ENCODE measurements at places on chromosomes 3 and 15.

GRCh38 chr15:92627014-92627413 is 28.6 kb downstream of the FAM174B start:
- no peak for DNase-seq

DNA sequence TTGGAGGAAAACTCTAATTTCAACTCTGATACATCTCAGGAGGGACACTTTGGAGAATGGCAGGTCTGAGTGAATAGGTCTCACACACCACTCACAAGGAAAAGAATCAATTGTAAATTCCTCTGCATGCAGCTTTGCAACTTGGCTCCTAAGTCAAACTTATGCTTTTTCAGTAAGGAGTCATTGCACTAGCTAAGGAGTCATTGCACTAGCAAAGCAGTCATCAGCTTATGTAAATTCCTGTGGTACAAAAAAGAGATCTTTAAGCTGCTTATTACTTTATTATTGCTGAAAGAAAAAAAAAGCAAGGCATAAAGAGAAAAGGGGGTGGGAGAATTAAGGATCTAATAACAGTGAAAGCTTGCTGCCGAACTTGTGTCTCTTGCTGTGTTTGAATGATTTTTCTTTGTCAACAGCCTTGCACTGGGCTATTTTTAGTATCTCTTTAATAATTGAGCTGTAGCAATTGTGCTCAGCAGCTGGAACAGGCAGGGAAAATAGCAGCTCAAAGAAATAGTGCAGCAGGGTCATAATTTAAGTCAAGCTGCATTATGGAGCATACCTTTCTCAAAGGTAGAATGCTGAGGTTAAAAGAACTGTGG is 154.3 kb upstream of the ARPP21 start:
- DNase-seq = no peak

DNA sequence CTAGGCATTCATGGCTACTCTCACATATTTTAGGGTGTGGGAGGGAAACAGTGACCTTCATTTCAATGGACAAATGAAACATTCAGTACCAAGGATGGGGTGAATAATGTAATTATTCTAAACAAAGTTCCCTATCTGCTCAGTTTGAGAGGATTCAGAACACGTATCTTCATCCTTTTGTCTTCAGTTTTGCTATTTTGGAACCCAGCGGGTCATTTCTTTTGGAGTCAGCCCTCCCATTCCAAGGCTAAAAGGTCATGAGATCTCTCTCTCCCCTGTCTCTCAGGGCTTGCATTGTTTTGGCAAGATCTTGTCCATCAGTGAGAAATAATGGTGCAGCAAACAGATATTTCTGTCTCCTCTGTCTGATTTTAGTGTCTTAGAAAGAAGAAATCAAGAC is 16.3 kb upstream of the GATM start:
- no peak for DNase-seq

- peak; percentile 39 for DNase-seq
These were observed 62.5 kb upstream of the SKOR1 start for GRCh38 chr15:67762610-67763368.

DNA sequence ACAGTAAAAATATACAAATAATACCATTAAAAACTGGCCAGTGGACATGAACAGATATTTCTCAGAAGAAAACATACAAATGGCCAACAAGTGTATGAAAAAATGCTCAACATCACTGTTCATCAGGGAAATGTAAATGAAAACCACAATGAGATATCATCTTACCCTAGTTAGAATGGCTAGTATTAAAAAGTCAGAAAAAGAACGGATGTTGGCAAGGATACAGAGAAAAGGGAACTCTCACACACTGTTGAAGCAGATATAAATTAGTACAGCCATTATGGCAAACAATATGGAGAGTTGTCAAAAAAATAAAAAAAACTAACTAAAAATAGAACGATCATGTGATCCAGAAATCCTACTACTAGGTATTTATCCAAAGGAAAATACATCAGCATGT is 222.7 kb upstream of the NAALADL2 start:
- DNase-seq = no peak

GRCh38 chr3:186971578-186971977 is 41.3 kb downstream of the ST6GAL1 start:
- DNase-seq = no peak

- no peak for DNase-seq
These were observed 133.4 kb upstream of the ZBTB20 start for GRCh38 chr3:115280506-115280905.

DNA sequence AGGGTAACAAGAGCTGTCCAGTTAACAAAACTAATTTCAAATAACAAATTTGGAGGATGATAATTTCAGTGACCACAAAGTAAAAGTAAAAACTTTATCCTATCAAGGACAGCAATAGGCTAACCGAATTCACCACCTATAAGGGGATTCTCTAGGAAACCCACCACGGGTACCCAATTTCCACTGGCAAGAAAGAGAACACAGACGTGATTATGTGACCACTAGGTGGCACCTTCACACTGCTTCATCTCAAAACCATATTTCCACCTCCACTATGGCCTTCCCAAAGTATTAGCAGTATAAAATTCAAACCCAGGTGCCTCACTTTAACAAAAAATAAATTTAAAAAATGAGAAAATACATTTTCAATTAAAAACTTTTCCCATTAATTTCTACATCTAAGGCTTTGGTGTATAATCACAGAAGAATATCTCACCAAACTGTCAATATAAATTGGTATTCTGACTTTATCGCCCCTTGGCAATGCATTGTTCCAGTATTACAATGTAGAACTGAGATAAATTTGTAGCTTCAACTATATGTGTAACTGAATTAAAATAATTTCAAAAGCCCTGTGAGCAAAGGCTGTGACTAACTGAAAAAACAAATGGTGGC is 96.5 kb downstream of the FSIP1 start:
- peak; percentile 23 for DNase-seq

DNA sequence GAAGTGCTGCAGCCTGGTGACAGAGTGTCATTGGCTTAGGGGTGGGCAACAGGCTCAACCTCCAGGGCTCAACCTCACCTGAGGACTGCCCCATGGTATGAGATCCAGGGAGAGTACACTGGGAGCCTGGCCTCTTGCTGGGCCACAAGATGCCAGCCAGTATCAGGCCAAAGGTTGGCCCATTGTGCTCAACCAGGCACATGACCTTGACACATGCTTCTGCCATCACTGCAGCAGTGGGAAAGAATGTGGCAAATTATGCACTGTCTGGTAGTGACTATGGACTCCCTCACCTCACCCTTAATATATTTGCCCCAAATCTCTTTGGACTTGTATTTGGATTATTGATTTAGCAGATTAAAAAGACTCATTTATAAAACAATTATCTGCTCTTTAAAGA is 233.9 kb upstream of the GOLGA6L4 start:
- DNase-seq = no peak

- DNase-seq = no peak
These were observed 3.6 kb upstream of the LDHAL6B start for GRCh38 chr15:59203008-59203407.

GRCh38 chr3:61518590-61518989 is 42.8 kb upstream of the PTPRG start:
- DNase-seq = no peak

- DNase-seq = no peak
These were observed 26.9 kb downstream of the PRKAR2A start for GRCh38 chr3:48820612-48821324.

GRCh38 chr3:21786438-21786797 is 35.4 kb upstream of the ZNF385D start:
- no peak for DNase-seq

DNA sequence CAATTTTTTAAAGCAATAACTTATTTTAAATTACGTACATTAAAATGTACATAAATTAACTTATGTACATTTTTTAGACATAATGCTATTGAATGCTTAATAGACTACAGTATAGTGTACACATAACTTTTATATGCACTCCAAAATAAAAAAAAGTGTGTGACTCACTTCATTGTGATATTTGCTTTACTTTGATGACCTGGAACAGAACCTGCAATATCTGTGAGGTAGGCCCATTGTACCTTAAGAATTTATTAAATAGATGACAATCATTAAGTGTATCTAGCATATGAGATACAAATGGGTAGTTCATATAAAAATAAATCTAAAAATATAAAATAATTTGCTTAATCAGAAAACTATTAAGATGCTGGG is 276.7 kb downstream of the NFKBIZ start:
- DNase-seq = no peak

- DNase-seq = no peak
These were observed 26.8 kb downstream of the DCBLD2 start for GRCh38 chr3:98874602-98875249.

- DNase-seq = no peak
These were observed 13.9 kb upstream of the SYNM start for GRCh38 chr15:99090938-99091337.

- no peak for DNase-seq
These were observed 72.6 kb downstream of the CCR1 start for GRCh38 chr3:46135475-46135874.

DNA sequence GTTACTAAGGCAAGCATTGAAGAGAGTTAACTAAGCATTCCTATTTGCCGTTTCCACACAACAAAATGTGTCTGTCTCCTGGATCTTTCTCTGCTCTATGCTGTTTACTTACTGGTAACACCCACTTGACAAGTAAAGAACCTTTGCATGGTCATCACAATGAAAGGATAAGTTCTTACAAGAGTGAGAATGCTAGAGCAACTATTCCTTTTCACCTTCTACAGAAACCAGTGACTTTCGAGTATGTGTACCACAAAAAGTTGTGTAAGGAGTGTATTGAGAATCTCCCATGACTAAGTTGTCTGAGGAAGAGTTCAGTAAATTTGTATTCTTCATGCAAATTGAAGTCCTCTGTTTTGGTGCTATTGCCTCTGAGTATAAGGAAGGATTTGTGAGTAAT is 10.8 kb downstream of the TIPARP start:
- DNase-seq = no peak

DNA sequence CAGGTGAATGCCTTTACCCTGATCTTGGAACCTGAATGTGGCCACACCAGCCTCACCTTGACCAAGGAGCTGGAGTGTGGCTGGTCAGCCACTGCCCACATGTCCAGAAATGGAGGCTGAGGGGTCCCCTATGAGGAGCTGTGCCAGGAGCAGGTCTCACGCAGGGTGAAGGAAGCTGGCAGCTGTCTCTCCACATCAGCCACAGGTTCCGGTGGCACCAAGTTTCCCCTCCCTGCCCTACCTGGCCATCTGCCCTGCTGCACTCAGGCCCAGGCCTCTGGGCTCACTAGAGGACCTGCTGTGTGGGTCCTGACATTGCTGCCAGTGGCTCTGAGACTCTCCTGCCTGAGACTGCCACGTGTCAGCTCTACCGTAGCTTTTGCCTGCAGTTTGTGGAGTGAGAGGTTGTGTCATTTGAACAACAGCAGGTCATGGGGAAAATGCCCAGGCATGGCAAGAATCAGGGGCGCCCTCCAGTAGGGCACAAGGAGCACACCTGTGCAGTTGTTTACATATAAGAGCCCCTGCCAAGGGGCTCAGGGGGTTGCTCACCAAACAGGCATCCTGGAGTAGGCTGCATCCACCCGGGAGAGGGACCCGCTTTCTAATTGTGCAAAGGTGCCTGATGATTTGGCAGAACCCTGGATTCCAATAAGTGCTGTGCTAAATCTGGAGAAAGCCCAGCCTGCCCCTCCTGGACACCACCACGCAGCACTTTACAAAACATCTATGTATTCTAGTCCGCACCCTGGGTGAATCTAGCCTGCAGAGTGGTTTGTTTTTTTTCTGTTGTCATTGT is 258.5 kb upstream of the TLE3 start:
- DNase-seq = no peak

- DNase-seq = no peak
These were observed 38.8 kb downstream of the CPA3 start for GRCh38 chr3:148903941-148904340.

GRCh38 chr15:80744415-80744814 is 34.8 kb upstream of the CEMIP start:
- no peak for DNase-seq

DNA sequence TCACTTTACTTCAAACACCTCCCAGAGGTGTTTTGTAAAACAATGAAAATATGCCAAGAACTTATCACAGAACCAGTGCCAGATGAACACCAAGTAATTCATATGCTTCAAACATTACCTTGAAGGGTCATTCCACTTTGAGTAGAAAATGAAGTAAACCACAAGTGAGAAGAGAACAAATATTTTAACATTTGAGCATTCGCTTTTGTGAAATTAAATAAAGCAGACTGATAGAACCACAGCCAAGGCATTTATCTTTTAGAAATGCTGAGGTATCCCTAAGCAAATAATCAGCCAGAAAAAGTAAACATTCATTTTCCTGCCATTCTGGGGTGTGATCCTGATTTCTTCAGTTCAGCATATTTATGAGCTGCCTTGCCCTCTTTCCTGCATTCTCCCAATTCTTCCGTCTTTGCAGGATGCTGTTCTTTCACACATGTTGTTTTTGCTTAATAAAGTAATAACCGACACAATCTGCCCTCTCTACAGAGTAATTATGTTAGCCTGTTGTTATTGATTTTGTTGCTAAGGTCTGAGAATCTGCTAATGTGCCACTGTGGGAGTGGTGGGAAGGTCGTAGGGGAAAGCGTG is 235.6 kb upstream of the TGFBR2 start:
- DNase-seq = no peak

DNA sequence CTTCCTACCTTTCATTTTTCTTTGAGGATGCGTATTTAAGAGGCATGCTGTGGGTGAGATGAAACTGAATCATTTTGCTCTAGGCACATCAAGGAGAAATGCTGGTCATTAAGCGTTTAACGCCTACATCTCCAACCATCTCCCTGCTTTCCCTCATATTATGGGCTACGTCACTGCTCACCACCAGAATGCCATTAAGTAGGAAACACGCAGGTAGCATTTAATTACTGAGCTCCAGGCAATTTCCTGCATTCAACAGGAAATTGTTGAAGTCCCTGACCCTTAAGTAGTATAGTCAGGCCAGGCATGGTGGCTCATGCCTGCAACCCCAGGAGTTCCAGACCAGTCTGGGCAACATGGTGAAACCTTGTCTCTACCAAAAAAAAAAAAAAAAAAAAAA is 66.1 kb downstream of the CHSY1 start:
- DNase-seq = no peak

DNA sequence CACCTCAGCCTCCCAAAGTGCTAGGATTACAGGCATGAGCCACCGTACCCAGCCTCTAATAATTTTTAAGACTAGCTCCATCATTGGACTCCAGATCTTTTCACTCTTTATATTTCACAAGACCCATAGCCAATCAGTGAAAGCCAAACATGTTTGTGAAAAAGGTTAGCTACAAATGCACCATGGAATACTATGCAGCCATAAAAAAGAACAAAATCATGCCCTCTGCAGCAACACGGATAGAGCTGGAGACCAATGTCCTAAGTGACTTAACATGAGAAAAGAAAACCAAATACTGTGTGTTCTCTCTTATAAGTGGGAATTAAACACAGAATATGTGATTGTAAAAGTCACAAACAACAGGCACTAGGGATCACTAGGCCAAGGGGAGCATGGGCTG is 3.2 kb downstream of the SCAPER start:
- no peak for DNase-seq

- no peak for DNase-seq
These were observed 13.5 kb downstream of the HERC1 start for GRCh38 chr15:63820210-63820609.

GRCh38 chr3:141530415-141530768 is 43.6 kb downstream of the RASA2 start:
- DNase-seq = no peak

All from stimulated activated CD4-positive, alpha-beta T cell treated with anti-CD3 and anti-CD28 coated beads, Interleukin-2, amount 100 ng/mL, for 48 hours (primary cell).